WTC11 (cell line): ENCODE measurements at places on chromosomes 4 and X. TPM values are rescaled to one million over a fixed set of nuclear protein-coding genes. Genes with fewer than 3 reads are reported as not detected.

- DNase-seq, result peak; percentile 39
These were observed at the start of gene KCND1 for GRCh38 chrX:48971249-48972219. Gene KCND1, minus strand, starts transcription at chrX:48971844. Its CDS starts 1,573 bp downstream, at chrX:48970271.

- DNase-seq, result peak; percentile 74
These were observed 722 bp downstream of the NAAA start for GRCh38 chr4:75939890-75940691.

DNA sequence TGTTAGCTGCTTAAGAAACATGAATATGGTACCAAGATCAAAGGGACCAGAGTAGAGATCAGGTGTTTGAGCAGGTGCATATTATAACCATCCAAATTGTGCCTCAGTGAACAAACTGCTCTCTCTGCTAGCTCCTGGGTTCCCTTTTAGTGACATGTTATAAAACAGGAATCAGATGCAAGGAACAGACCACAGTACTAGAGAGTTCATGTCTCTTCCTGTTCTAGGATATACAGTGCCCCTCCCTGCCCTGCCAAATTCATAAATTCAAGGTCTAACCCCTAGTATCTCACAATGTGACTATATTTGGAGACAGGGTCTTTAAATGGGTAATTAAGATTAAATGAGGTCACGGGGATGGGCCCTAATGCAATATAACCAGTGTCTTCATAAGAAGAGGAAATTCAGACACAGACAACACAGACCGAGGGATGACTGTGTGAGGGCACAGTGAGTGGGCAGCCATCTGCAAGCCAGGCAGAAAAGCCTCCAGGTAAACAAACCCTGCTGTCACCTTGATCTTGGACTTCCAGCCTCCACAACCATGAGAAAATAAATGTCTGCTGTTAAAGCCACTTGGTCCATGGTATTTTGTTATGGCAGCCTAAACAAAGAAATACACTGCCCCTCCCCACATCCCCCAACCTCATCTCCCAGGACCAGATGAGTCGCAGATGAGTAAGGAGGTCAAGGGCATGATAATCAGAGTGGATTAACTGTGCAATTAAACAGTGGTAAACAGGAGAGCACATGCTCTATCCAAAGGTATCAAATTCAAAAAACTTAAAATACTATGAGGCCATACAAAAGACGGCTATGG lies 82.5 kb downstream of the RBM47 start:
- no peak for DNase-seq

DNA sequence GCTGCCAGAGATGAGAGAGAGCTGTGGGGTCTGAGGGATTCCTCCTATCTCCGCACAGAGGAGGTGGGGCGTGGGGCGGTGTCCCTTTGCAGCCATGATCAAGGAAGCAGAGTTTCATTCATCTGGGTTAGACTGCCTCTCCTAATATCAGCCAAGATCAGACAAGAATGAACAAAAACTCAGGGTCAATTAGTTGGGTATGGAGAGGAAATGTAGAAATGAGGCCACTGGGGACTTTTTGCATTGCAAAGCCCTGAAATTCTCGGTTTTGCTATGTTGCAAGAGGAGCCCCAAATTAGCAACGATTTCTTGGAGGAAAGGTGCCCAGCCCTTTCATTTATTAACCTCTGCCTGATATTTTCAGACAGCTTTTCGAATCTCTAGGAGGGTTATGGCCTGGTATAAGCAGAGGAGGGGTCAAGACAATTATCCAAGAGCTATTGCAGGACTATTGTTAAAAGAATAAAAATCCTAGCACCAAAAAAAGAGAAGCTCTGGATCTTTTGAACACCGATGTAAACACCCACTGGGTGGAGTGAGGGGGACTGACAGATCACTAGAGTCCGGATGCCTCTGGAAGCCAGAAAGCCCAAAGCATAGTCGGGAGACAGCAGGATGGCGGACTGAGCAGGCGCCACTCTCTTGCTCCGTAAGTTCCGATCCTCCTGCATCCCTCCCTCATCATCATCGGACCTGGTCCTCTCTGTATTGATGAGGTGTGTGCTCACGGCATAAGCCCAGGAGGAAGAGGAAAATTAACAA lies 34.4 kb upstream of the ACSL1 start:
- no peak for DNase-seq

- no peak for DNase-seq
These were observed 325.6 kb upstream of the ATOH1 start for GRCh38 chr4:93502991-93503390.

- DNase-seq, result no peak
These were observed 35.9 kb downstream of the HPGDS start for GRCh38 chr4:94306713-94307112.

The WDR1 gene
- 288 to 306 TPM (median 288 TPM) in 3 replicates for total RNA-seq

GRCh38 chrX:145464650-145465049 lies 217.3 kb downstream of the SPANXN1 start:
- no peak for DNase-seq

DNA sequence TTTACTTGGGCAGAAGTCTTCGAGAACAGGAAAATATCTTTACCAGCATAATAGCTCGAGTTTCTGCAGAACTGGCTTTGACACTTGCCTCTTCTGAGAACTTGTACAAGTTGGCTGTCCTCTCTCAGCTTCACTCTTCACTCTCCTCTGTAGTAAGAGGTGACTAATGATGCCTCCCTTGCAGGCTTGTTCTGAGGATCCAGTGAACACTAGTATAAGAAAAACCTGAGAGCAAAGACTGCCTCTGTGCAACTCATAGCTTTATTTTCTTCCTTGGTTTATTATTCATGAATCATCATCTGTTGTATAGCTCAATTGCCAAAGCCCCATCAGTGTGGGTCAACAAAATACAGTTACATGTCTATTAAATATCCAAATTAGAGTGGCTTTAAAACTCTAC lies 266.7 kb upstream of the CLNK start:
- no peak for DNase-seq

The SPACA5 gene
- total RNA-seq, result not detected in 3 replicates

The EOLA2 gene
- 30.5 to 41.2 TPM (median 31.5 TPM) in 3 replicates for total RNA-seq

DNA sequence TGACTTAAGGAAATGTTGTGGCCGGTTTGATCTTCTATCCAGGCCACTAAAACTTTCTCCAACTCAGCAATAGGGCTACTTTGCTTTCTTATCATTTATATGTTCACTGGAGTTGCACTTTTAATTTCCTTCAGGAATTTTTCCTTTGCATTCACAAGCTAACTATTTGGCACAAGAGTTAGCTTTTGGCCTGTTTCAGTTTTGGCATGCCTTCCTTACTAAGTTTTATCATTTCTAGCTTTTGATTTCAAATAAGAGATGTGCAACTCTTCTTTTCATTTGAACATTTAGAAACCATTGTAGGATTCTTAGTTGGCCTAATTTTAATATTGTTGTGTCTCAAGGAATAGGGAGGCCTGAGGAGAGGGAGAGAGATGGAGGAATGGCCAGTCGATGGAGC lies 79.8 kb upstream of the TLL1 start:
- DNase-seq, result no peak

The ITM2A gene
- total RNA-seq, result 39.7 to 43.4 TPM (median 43.4 TPM) in 3 replicates

The SLITRK4 gene
- total RNA-seq, result not detected in 3 replicates

The FANCB gene
- total RNA-seq, result 12.3 to 13.2 TPM (median 13.2 TPM) in 3 replicates

GRCh38 chr4:140046543-140046942 lies 107.4 kb downstream of the MAML3 start:
- DNase-seq, result no peak

DNA sequence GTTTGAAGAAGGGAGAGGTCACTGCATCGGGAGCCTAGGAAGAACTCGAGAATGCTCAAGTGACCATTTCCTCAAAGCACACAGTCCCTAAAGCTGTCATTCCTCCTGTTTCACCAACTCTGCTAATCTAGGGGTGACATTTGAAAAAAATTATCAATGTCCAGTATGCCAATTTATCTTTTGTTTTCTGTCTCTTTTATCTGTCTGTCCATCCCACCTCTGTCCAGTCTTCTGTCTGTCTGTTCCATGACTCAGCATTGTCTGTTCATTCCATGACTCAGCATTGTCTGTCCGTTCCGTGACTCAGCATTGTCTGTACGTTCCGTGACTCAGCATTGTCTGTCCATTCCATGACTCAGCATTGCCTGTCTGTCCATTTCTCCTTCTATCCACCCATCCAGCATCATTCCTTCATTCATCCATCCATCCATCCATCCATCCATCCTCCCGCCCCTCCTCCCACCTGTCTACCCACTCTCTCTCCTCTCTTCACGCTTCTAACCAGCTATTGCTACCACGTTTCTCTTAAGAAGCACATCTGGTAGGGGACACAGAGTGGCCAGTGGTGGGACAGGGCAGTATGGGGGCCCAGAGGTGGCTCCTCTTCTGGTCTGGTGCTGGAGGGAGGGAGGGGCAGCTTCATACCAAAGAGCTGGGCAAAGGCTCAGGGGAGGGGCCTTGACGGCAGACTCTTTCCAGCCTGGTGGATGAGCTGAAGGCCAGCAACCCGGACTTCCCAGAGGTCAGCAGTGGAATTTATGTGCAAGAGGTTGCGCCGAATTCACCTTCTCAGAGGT lies 34.1 kb downstream of the HTRA3 start:
- no peak for DNase-seq

- no peak for DNase-seq
These were observed 12.2 kb downstream of the MGAT4D start for GRCh38 chr4:140485939-140486338.

The SLC38A5 gene
- 30.9 to 50.6 TPM (median 34.6 TPM) in 3 replicates for total RNA-seq

The MGAT4D gene
- total RNA-seq, result not detected in 3 replicates

DNA sequence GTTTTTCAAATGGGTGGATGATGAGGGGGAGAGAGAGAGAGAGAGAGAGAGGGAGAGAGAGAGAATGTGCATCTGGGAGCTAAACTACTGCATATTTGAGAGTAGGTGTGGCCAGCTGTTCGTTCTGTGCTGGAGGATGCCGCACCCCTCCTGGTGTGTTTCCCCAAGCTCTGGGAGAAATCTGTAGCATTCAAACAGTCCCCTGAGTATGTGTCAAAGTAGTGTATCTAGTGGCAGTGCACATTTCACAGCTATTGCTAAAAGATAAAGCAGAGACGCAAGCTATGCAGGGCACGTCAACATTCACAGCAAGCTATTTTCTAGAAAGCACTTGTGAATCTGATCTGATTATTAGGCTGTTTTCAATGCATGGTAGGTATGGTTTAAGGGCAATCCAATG lies 83.5 kb upstream of the LIMCH1 start:
- no peak for DNase-seq

GRCh38 chrX:15674514-15674840 lies 9.9 kb upstream of the CLTRN start:
- DNase-seq, result no peak

The MAGEA2 gene
- total RNA-seq, result 6.7 to 14.0 TPM (median 9.2 TPM) in 3 replicates
